Lung (tissue), 17 donors: ENCODE measurements at places on chromosomes 4 and X. TPM values are rescaled to one million over a fixed set of nuclear protein-coding genes. Genes with fewer than 3 reads are reported as not detected.

Gene G6PD
- total RNA-seq, result 24.3 TPM

Gene TDO2
- total RNA-seq, result 2.6 TPM

Gene CFP
- 11.3 TPM for total RNA-seq

DNA sequence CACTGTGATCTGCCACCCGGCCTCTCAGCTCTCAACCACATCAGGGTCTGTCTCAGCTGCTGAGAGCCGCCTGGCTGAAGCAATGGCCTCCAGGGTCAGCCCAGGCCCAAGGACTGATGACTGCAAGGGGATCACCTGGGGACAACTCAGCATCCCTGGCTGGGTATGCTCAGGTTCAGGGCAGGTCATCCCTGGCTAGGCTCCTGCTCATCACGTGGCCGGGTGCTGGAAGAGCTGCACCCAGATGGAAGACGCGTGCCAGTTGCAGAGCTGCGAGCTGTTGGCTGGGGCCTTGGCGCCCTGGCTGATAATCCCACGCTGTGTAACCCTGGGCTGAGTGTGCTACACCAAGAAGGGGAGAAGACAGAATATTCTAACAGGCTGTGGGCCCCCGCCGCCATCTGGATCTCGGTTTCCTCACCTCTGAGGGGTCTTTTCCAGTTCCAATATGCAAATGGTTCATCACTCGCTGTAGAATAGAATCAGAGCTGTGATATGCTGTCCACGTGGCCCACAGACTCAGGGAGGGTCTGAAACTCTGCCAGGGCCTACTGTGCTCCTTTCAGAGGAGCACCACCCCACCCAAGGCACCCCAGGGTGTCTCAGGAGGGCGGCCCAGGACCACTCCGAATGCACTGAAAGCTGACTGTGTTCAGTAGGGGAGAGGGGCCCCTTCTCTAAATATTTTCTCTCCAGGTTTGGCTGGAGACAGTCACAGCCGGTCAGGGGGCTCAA is 338.8 kb downstream of the BCOR start:
- H3K4me3 ChIP-seq, result no peak overlapping the region
- no peaks in the 10 kb centered on the region for H3K36me3 ChIP-seq
- no peaks in the 10 kb centered on the region for H3K4me1 ChIP-seq
- no peak overlapping the region for H3K27ac ChIP-seq

GRCh38 chr4:172698256-172698655 is 470.4 kb upstream of the GALNT7 start:
- H3K4me1 ChIP-seq, result no peaks in the 10 kb centered on the region
- no peak overlapping the region for H3K27ac ChIP-seq
- H3K4me3 ChIP-seq, result no peak overlapping the region
- no peaks in the 10 kb centered on the region for H3K27me3 ChIP-seq
- DNase-seq, result no peak

DNA sequence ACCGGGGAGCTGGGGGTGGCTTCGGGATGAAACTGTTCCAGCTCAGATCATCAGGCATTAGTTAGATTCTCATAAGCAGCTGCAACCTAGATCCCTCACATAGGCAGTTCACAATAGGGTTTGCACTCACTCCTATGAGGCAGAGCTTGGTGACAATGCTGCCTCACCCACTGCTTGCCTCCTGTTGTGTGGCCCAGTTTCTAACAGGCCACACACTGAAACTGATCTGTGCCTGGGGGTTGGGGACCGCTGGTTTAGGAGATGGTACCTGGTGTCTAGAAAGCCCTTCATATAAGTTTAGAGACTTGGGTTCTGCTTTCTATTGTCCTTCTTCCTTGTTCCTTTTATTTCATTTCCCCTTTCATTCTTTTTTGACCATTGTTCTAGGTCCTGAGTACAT is 234.2 kb downstream of the FRAS1 start:
- H3K36me3 ChIP-seq, result no peaks in the 10 kb centered on the region
- H3K27me3 ChIP-seq, result no peaks in the 10 kb centered on the region
- no peak for DNase-seq
- H3K4me1 ChIP-seq, result peaks cover 26% of the 10 kb centered on the region
- H3K4me3 ChIP-seq, result no peak overlapping the region

DNA sequence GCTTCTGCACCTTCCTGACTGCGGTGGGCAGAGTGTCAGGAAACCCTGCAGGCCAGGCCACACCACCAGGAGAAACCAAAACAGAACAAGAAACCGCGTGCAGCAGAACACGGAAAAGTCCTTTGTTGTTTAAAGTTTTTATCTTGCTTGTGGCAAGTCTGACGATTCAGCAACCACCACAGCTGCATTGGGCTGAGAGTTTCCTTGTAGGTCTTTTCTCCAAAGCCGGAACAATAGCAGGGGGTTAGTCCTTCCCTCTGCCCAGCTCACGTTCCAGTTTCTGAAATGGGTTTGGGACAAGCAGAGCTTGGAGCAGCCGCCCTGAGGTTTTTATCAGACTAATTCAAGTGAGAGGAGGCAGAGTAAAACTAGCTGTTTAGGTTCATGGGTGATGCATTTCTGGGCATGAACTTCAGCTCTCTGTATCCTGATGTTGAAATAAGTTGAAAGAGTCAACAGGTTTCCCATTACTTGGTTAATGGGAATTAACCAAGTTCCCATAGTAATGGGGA is 216.9 kb downstream of the PTTG2 start:
- no peak overlapping the region for H3K4me3 ChIP-seq
- H3K4me1 ChIP-seq, result peaks cover 5% of the 10 kb centered on the region
